GM23338 (cell line): ENCODE measurements at places on chromosomes 5 and 9. TPM values are rescaled to one million over a fixed set of nuclear protein-coding genes. Genes with fewer than 3 reads are reported as not detected.

Gene PPWD1
- 57.1 and 57.2 TPM in 2 replicates for total RNA-seq

Gene UBAC1
- total RNA-seq: 86.6 and 95.7 TPM in 2 replicates

Gene SPATA31D4
- not detected in 2 replicates for total RNA-seq

Gene IFNE
- 0.21 and 0.35 TPM in 2 replicates for total RNA-seq

DNA sequence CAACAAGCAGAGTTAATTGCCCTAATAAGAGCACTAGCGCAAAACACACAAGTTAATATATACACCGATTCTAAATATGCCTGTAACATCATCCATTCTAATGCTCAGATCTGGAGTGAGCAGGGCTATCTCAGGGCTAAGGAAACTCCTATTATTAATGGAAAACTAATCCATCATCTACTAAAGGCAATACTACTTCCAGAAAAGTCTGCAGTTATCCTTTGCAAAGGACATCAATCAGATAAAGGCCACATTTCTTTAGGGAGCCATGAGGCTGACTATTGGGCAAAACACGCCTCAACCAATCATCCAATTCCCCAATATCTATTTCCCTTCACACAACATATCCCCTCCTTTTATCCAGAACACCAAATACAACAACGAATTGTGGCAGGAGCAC is 1032.3 kb upstream of the NUDT12 start:
- H3K36me3 ChIP-seq: 0 out of 2 replicates have a peak, but pooled peaks cover 4% of the 10 kb centered on the region
- no peak overlapping the region for H3K27ac ChIP-seq
- no peak overlapping the region for H3K4me3 ChIP-seq

DNA sequence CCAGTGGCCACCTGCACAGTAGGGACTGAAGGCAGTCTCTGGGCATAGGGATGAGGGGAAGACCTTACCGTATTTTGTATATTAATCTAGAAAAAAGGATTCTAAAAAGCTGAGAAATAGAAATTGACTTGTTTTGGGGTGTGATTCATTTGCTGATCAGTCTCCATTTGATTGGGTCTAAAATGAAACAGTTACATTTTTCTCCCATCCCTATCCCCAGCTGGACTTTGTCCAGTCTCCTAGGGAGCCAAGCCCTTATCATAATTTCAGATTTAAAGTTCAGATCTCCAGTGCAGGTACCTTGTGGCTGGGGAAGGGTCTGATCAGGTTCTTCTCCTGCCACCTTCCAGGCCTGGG is 240.8 kb downstream of the FANCC start:
- no peak for DNase-seq
- 0 out of 2 replicates have a peak, but pooled peaks cover 8% of the 10 kb centered on the region for H3K4me1 ChIP-seq
- H3K27me3 ChIP-seq: no peaks in the 10 kb centered on the region
- no peaks in the 10 kb centered on the region for H3K36me3 ChIP-seq
- H3K4me3 ChIP-seq: no peak overlapping the region

GRCh38 chr9:36640771-36641381 is 68.2 kb downstream of the MELK start:
- H3K27ac ChIP-seq: no peak overlapping the region
- DNase-seq: no peak
- H3K36me3 ChIP-seq: peaks cover 10% of the 10 kb centered on the region
- H3K27me3 ChIP-seq: no peaks in the 10 kb centered on the region
- no peaks in the 10 kb centered on the region for H3K4me1 ChIP-seq
